Non-pigmented ciliary epithelial cell (primary cell): ENCODE measurements at places on chromosomes 16 and 17.
A peak's percentile ranks its signal among the peaks of the same experiment; 100 is the strongest.

DNA sequence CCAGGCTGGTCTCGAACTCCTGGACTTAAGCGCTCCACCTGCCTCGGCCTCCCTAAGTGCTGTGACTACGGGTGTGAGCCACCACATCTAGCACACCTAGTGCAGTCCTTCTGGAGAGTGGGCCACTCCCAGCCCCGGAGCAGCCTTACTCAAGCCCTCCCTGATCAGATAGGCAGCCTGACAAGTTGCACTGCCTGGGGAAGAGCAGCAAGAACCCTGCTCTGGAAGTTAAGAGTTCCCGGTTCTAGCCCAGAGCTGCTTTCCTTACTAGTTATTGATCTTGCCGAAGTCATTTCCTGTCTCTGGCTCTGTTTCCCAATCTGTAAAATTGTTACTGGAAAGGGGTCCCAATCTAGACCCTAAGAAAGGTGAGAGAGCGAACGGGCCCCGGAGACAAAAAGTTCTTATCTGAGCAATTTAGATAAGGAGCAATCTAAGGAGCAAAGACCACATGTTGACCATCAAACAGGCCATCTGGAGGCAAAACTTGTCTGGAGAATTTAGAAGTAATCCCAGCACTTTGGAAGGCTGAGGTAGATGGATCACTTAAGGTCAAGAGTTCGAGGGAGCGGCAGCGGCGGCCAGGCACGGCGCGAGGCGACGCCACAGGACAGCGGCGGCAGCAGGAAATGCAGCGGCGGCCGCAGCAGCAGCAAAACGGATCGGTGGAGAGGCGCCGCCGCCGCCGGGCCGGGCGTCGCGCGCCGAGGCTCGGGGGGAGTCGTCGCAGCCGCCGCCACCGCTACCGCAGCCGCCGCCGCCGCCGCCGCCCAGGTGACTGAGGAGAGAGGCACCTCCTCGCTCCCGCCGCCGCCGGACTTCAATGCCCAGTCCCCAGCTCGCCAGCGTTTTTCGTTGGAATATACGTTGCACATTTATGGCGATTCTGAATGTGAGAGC, 4.3 kb upstream of the NAGLU start:
- DNase-seq: no peak

- DNase-seq: peak; percentile 95
Measured at GRCh38 chr16:9047689-9048301, 43.6 kb upstream of the HAPSTR1 start.

GRCh38 chr17:5200360-5200759, 8.7 kb upstream of the ZNF594 start:
- no peak for DNase-seq

DNA sequence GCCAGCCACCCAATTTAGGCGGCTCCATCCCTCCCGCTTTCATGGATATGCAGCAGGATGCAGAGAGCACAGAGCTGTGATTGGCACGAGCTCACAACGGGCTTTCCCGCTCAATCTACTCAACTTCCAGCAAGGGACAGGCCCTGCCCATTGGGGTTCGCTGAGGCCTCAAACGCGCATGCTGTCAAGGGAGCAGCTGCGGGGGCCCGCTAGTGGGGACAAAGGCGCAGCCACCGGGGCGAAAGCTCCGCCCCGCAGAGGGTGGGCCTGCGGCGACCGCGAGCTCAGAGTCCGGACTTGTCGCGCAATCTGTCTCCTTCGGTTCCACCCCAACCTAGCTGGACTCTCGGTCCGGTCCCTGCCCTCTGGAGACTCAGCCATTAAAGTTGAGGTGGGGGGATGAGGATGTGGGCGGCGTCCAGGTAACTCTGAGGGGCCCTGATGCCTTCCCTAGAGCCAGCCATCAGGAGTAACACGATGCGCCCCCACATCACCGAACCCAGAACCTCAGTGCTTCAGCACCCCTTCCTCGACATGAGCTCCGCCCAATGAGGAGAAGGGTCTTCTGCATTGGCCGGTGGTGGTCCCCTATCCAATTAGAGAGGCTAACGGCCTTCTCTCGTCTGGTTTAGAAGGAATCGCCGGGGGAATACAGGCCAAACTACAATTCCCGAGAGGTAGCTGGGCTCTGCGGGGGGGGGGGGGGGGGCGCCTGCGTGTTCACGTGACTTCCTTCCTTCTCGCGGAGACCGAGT, 489 bp upstream of the NFATC3 start:
- no peak for DNase-seq

DNA sequence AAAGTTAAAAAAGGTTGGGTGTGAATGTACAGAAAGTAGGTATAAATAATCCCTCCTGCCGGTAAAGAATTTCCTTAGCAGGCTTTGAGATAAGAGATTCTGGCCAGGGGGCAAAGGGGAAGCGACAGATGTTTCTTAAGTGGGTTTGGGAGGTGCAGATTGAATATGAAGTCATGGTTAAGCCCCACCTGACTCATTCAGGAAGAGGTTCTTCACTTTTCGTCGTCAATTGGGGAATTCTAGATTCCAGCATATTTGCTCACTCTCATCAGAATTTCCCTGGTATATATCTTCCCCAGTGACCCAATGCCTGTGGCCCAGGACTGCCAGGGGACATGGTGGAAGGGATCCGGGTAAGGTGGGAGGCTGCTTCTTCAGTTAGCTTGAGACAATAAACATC, 127.8 kb downstream of the CPPED1 start:
- DNase-seq: peak; percentile 81

DNA sequence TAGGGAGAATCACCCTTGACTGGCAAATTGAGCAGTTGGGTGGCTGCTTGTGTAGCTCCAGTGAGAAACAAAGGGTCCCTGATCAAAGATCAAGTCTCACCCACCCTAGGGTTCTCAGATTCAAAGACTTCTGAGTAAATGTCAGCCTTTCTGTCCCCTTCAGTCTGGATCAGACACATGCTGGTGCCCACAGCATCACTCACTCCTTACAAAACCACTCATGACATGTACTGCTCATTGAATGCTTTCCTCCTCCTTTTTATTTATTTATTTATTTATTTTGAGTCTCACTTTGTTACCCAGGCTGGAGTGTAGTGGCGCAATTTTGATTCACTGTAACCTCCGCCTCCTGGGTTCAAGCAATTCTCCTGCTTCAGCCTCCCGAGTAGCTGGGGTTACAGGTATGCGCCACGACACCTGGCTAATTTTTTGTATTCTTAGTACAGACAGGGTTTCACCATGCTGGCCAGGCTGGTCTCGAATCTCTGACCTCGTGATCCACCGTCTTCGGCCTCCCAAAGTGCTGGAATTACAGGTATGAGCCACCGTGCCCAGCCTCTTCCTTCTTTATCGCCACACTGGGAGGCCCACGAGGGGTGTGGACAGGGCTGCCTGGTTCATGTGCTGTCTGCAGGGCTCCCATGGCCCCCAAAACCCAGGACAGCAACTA, 462.0 kb upstream of the MAF start:
- DNase-seq: no peak

DNA sequence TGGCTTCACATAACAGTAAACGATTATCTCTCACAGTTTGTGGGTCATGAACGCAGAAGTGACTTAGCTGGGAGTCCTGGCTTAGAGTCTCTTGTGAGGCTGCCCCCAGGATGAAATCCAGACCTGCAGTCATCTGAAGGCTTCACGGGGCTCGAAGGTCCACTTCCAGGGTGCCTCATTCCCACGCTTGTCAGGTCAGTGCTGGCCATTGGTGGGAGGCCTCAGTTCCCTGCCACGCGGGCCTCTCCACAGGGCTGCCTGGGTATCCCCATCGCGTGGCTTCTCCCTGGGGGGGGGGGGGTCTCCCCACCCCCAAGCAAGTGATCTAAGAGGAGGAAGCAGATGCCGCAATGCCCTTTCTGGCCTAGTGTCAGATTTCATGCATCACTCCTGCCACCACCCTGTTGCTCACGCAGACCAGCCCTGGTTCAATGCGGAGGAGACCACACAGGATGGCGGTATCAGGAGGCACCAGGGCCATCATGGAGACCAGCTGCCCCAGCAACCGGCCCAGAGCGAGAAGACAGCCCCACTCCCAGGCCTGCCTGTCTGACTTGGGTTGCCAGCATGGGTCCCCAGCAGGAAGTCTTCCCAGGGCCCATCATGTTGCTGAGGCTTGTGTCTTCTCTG, 77.3 kb upstream of the CDH5 start:
- no peak for DNase-seq

- no peak for DNase-seq
Measured at GRCh38 chr17:50365649-50366393, 7.2 kb downstream of the MRPL27 start.

DNA sequence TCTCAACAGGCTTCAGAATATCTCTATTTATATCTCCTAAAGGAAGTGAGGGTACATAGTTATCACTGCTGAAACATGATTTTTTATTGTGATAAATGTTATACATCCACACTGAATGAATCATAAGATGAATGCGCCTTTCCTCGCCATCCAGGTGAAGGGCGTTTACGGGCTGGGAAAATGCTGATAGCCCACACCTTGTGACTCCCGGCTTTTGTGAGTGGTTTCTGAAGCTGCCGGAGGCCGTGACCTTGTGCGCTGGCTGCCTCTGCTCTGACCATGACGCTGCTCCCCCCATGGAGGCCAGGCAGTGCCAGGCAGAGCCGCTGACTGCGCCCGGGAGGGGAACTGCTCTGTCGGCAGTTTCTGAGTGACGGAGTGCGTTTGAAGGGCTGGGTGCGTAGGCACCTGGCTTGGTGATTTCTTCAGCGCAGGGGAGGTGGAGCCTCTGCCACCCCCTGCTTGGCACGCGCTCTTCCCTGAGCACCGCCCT, 97.2 kb downstream of the RAP1GAP2 start:
- DNase-seq: no peak
